Fibroblast of skin of right biceps (primary cell): ENCODE measurements at places on chromosomes 16 and 17.
A peak's percentile ranks its signal among the peaks of the same experiment; 100 is the strongest.

- DNase-seq = no peak
Observed at GRCh38 chr17:59893676-59894100, 767 bp downstream of the RPS6KB1 start.

DNA sequence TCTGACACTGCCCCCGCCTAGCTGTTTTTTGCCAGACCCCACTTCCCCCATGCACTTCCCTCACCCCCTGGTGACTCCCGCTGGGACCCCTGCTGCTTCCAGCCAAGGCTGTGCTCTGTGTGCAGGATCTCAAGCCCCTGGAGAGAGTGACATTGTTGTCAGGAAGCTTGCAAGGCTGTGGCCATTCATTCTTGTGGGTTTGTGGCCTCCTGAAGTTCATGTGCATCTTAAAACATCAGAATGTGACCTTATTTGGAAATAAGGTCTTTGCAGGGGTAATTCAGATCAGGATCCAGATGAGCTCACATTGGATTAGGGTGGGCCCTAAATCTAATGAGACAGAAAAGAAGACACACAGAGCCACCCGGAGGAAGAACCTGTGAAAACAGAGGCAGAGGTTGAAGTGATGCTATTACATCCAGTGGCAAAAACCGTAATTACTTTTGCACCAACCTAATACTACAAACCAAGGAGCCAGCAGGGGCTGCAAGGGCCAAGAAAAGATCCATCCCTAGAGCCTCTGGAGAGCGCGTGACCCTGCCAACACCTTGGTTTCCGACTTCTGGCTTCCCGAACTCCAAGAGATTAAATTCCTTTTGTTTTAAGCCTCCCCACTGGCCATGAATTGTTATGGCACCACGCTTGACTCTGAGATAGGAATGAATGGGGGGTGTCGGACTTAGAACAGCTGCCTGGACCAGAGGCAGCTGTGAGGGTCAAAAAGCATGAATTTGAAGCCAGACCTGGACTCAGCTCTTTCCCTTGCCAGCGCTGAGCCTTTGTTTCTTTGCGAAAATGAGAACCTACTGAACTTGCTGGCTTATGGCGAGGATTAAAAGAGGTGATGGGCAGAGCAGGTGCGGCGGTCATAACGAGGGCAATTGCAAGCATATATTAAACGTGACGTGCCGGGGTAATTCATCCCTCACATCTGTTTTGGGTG, 75.5 kb downstream of the BMERB1 start:
- peak; percentile 95 for DNase-seq

- no peak for DNase-seq
Observed at GRCh38 chr17:78314683-78315354, 45.1 kb downstream of the SOCS3 start.

GRCh38 chr16:67936124-67936879, at the start of gene PSMB10:
TSS of gene PSMB10 (minus strand) at chr16:67936850. CDS start at chr16:67936749, 101 bp downstream.
- peak; percentile 59 for DNase-seq

DNA sequence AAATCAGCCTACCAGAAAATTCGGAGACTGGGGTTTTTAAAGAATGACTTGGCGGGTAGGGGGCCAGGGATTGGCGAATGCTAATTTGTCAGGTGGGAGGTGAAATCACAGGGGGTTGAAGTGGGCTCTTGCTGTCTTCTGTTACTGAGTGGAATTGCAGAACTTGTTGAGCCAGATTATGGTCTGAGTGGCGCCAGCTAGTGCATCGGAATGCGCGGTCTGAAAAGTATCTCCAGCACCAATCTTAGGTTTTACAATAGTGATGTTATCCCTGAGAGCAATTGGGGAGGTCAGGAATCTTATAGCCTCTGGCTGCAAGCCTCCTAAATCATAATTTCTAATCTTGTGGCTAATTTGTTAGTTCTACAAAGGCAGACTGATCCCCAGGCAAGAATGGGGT, 762 bp upstream of the RBL2 start:
- no peak for DNase-seq

DNA sequence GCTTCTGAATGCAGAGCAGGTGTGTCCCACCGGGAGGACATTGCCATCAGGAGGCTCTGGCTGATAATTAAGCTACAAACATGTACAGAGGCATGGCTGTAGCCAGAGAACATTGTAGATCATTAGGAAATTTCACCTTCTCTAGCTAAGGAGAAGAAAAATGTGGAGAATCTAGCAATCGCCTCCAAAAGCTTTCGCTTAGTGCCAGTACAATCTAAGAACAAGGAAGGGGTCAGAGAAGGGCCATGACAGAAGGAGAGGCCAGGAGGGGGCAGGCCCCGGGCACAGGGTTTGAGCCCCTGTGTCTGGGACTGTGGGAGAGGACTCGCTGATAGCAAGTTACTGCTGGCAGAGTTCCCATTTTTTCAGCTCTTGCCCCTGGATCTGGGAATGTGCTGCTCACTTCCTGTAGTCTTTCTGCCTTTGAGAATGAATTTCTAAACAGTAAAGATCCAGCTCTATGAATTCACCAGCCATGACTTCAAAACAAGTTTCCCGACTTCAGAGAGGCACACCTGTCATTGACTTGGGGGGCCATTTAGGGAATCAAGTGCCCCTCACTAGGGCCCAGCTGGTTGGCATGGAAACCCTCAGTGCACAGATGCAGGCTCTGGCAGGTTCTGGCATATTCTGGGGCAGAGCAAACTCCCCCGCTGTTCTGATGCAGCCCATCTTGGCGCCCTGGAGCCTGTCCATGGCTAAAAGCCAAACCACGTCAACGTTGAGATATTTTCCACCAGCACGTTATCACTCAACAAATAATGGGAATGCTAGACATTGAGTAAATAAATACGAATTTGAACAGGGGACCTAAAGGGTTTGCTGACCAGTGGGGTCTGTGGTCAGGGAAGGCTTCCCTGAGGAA, 59.5 kb upstream of the CACNG4 start:
- DNase-seq = peak; percentile 49

DNA sequence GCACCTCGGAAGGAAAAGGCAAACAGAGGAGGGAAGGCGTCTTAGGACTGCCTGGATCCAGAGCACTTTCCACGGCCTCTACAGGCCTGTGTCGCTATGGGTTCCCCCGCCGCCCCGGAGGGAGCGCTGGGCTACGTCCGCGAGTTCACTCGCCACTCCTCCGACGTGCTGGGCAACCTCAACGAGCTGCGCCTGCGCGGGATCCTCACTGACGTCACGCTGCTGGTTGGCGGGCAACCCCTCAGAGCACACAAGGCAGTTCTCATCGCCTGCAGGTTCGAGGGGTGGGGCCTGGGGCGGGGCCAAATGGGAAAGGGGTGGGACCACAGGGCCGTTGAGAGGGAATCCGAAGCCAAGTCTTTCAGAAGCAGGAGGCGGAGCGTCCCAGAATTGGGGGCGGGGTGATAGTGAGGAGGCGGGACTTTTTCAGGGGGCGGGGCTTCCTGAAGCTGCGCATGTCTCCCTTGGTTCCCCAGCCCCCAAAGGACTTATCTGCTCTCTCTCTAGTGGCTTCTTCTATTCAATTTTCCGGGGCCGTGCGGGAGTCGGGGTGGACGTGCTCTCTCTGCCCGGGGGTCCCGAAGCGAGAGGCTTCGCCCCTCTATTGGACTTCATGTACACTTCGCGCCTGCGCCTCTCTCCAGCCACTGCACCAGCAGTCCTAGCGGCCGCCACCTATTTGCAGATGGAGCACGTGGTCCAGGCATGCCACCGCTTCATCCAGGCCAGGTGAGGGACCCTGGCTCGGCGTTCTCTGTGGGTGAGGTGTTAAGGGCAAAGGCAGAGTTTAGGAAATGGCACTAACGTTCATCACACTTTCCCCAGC, 939 bp downstream of the BCL6B start:
- DNase-seq = peak; percentile 87

DNA sequence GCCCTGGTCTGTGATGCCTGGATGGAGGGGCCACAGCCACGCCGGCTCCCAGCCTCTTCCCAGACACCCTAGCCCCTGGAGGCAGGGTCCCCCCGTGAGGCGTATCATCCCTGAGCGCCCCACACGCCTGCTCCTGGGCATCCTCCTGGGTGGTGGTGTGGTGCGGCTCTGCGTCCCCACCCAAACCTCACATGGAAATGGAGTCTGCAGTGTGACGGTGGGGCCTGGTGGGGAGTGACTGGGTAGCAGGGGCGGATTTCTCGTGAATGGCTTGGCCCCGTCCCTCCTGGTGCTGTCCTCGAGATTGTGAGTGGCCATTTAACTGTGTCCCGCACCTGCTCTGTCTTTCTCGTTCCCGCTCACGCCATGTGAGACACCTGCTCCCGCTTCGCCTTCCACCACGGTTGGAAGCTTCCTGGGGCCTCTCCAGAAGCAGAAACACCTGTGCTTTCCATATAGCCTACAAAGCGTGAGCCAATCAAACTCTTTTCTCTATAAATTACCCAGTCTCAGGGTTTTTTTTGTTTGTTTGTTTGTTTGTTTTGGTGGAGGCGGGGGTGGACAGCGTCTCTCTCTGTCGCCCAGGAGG, 5.9 kb upstream of the SSTR5 start:
- DNase-seq = no peak
